ENCODE measurements at places on chromosomes 4 and X.
A peak's percentile ranks its signal among the peaks of the same experiment; 100 is the strongest.

GRCh38 chr4:106690487-106690886, 321.9 kb upstream of the GIMD1 start:
- no peak for DNase-seq

DNA sequence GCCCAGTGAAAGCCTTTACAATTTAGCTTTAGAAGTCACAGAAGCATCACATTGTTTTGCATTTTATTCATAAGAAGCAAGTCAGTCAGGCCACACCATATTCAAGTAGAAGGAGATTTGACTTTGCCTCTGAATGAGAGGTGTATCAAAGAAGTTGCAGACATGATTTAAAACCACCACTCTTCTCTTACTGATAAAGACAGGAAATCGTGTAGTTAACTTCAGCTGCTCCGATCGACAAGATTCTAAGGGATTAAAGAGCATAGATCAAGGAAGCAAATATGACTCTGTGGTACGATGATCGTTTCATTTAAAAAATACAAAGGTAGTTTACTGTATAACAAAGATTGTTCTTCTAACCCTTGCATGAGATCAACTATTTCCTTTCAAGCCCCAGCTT, 328.0 kb upstream of the PPP1R2C start:
- no peak for DNase-seq

DNA sequence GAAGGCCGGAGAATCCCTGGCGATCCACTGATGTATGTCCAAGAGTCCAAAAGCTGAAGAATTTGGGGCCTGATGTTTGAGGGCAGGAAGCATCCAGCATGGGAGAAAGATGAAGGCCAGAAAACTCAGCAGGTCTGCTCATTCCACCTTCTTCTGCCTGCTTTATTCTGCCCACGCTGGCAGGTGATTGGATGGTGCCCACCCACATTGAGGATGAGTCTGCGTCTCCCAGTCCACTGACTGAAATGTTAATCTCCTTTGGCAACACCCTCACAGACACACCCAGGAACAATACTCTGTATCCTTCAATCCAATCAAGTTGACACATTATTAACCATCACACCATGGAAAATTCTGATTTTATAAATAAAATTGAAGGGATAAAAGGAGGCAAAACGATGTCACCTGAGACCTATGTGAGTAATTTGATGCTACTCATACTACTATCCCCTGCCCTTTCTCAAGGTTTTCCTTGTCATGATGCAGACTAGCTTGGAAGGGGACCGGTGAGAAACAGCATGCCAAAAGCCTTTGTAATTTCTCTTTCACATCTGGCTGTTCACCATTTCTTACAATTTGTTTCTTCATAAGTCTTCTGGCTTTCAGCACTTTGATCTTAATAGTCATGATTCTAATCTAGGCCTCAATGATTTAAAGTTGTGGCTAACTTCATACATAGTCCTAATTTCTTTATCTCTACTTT, 9.7 kb upstream of the PYURF start:
- peak; percentile 46 for DNase-seq

GRCh38 chr4:92104506-92104905, 199.3 kb upstream of the GRID2 start:
- no peak for DNase-seq

DNA sequence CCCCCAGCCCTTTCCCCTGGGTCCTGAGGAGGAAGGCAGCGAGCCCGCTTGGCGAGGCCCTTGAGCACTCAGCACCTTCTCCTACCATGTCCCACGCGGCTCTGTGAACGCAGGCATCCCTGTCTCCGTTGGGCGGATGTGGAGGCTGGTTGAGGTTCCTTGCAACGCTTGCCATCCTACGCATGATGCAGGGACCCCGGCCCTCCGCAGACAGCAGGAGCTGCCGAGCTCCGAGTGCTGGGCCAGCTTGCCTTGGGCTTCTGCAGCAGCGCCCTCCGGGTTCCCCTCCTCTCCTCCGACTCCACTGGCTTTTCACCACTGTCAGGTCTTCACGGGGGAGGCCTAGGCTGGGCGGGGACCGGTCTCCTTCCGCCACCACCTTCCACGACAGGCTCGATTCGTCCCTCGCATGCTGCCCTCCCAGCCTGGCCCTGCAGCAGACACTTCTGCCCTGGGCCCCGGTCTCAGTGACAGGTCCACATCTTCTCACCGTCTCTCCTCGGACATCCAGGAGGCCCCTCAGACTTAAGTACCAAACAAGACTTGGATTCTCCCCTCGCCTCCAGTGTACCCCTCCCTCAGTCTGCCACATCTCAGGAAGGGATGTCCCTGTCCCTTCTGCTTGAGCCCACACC, 67.6 kb upstream of the HGFAC start:
- DNase-seq: no peak

- no peak for DNase-seq
Measured at GRCh38 chr4:140061659-140062289, 92.2 kb downstream of the MAML3 start.

- no peak for DNase-seq
Measured at GRCh38 chrX:72117636-72118210, 14.0 kb downstream of the RTL5 start.

GRCh38 chr4:8353158-8353669, 83.7 kb downstream of the HTRA3 start:
- DNase-seq: no peak

- DNase-seq: no peak
Measured at GRCh38 chrX:107567370-107567769, 60.9 kb upstream of the PRPS1 start.

DNA sequence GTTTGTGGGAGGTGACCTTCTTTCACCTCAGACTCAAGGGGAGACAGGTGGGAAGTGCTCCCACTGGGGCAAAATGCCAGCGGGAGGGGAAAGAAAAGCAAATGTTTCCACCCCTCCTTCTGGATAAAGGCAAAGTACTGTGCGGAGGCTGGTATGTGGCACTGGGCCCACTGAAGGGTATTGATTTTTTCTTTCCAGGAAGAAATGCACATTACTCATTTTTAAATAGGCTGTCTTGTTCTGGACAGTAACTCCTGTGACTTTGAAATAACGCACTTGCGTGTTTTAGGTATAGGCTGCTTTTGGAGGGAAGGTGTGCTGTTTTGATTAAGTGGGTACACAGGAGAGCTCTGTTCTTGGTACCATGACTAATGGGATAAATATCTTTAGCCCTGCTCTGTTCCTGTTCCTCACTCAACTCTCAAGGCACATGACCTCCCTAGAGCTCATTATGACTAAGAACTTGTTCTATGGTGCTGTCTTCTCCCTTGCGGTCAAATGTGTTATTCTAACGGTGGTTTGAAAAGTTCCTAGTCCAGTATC, 40.7 kb upstream of the MBTPS2 start:
- no peak for DNase-seq

DNA sequence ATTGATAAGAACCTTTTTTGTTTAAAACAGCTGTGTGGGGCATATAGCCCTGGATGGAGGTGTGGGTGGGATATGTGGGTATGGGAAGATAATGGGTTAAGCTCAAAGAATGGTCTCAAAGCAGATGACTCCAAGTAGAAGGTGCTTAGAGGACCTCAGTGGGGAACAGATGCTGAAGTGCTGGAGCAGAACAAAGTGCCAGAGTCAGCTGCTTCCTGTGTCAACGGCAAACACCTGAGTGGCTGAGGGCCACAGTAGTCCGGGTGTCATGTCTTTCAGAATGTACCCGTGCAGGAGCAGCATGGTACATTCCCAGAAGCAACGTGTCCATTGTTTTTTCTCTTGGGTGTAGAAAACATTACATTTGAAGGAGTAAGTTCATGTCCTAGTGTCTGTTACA, 210.6 kb downstream of the CCNG2 start:
- no peak for DNase-seq

- DNase-seq: peak; percentile 54
Measured at GRCh38 chr4:113760795-113761619, 531 bp downstream of the CAMK2D start.

GRCh38 chrX:65866773-65867172, 173.1 kb downstream of the VSIG4 start:
- no peak for DNase-seq

- no peak for DNase-seq
Measured at GRCh38 chr4:150033901-150034300, 44.3 kb upstream of the DCLK2 start.

GRCh38 chr4:75745161-75745560, 20.8 kb downstream of the USO1 start:
- DNase-seq: no peak

DNA sequence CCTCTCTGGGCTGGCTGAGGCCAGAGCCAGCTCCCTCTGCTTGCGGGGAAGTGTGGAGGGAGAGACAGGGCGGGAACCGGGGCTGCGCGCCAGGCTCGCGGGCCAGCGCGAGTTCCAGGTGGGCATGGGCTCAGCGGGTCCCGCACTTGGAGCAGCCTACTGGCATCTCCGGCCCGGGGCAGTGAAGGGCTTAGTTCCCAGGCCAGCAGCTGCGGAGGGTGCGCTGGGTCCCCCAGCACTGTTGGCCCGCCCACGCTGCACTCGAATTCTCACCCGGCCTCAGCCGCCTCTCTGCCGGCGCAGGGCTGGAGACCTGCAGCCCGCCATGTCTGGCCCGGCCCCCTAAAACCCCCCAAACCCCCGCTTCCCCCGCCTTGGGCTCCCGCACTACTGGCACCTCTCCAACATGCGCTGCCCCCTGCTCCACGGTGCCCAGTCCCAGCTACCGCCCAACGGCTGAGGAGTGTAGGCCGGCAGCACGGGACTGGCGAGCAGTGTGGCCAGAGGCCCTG, 33.8 kb upstream of the FAT4 start:
- DNase-seq: no peak

DNA sequence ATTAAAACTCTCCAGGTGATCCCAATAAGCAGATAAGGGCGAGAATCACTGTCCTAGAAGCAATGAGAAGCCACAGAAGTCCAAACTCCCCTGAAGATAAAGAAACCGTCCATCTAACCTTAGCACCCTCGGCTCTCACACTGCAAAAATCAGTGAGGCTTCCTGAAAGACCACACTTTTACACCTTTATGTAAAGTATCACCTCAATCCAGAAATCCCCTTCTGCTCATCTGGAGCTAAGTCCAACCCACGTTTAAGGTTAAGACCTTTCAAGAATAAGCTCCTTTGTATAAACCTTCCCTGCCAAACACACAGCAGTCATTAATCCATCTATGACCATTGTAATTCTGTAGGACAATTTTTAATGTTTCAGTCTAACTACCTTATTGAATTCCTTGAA, 41.7 kb downstream of the LIN54 start:
- DNase-seq: no peak

GRCh38 chr4:25937801-25938200, 23.8 kb downstream of the SMIM20 start:
- no peak for DNase-seq

GRCh38 chr4:181345931-181346330, 897.3 kb upstream of the TENM3 start:
- DNase-seq: no peak

DNA sequence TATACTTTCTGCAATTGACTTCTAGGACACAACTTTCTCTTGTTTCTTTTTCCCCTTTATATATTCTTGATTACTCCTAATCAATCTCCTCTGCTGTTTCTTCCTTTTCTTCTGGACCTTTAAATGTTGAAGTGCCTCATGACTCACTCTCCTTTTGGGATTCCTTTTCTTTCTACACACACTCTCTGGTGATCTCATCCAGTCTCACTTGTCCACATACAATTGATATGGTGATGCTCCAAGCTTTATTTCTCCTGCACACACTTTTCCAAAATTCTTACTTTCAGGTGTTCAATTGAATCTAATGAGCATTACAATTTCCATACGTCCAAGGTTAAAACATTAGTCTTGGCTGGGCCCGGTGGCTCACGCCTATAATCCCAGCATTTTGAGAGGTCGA, 794.8 kb upstream of the EPHA5 start:
- DNase-seq: no peak

DNA sequence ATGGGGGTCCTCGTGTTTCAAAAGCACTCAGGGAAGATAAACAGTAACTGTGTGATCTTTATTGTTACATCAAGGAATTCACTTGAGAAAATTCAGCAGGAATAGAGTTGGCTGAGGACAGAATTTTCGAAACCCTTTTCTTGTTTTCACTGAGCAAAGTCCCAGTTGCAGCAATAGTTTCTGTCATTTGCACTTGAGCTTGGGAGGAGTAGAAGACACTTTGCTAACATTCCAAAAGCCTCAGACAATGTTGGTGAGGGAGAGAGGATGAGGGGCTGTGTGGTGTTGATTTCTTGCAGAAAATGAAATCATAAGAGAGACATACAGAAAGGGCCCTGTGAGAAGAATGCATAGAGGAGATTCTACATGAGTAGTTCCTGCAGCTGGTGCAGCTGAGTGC, 151.9 kb upstream of the DIPK2B start:
- no peak for DNase-seq

- DNase-seq: no peak
Measured at GRCh38 chr4:36921476-36922216, 322.9 kb upstream of the NWD2 start.

DNA sequence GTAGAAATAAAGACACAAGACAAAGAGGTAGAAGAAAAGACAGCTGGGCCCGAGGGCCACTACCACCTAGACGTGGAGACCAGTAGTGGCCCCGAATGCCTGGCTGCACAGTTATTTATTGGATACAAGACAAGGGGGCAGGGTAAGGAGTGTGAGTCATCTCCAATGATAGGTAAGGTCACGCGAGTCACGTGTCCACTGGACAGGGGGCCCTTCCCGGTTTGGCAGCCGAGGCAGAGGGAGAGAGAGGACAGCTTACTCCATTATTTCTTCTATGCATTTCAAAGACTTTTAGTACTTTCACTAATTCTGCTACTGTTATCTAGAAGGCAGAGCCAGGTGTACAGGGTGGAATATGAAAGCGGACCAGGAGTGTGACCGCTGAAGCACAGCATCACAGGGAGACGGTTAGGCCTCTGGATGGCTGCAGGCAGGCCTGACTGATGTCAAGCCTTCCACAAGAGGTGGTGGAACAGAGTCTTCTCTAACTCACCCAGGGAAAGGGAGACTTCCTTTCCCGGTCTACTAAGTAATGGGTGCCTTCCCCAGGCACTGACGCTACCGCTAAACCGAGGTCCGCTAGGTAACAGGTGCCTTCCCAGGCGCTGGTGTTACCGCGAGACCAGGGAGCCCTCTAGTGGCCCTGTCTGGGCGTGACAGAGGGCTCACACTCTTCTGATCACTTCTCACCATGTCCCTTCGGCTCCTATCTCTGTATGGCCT, 44.9 kb downstream of the ZBTB49 start:
- peak; percentile 81 for DNase-seq

DNA sequence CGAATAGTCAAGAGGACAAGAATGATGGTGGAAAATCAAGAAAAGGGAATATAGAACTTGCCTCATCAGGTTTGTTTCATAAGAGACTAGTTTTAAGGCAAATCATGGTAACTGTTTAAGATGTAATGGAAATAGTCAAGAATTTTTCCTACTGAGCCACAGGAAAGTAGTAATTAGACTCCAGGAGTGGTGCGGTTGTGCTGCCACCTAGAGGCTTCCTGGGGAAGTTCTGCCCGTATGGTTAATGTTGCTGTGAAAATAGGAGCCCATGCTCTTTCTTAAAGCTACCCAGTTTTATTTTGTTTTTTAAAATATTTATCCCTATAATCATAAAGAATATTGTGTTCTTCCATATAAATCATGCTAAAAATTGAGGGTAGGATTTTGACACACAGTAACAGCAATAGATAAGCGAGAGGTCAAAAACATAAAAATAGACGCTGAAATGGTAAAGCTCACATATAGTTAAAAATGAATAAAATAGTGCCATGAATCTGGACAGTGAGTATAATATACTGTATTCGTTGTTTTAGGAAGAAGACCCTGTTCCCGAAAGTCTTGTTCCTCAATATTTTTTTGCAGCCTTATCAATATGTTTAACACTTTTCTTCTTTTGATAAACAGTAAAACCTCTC, 87.0 kb downstream of the PHOX2B start:
- peak; percentile 39 for DNase-seq

Measured in H9 (cell line).